ENCODE measurements at places on chromosomes 5 and 9.

DNA sequence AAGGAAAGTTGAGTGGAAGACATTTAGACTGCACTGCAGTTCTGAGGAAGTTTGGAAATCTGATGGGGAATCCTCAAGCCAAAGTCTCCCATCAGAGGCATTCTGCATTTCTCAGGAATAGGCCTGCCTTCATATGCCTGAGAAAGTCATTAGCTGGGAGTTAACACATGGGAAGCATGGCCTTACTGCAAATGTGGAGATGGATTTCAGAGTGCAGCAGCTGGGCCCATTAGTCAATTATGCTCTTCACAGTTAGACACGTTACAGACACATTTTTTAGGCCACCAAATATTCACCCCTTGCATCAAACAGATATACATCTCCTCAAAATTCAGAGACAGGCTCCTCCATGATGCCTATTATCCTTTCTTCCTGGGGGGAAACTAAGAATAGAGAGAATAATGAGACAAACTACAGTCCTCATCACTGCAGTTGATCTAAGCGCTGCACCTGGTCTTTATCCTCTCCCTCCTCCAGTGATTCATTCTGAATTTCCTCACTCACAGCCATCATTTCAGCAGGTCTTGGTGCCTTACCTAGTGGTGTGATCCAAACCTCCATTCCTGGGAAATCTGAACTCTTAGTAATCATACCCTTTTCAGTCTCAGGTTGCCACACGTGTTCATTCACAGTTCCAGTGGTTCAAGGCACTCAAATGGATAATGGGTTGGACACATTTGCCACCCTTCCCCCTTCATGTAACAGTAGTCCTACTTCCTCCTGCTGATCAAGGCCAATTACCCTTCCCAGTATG lies 47.9 kb upstream of the PPP2CA start:
- DNase-seq, result no peak

GRCh38 chr5:116858705-116859333 lies 284.2 kb upstream of the SEMA6A start:
- DNase-seq, result no peak

DNA sequence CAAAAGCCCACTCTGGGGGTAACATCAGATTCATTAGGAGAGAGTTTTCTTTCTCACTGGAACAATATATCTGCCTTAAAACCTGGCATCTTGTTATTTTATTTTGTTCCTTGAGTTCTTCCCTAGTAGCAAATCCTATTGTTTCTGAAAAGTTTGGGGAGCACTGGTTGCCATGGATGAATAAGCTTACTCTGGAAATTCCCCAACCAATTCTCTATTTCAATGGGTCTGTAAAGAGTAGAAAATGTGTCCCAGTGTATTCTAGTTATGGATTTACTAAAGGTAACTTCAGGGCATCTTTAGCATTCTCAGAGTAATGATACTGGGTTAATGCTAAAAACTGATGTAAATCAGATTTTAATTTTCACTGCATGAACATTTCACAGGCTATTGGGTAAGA lies 94.2 kb upstream of the S1PR3 start:
- DNase-seq, result no peak

DNA sequence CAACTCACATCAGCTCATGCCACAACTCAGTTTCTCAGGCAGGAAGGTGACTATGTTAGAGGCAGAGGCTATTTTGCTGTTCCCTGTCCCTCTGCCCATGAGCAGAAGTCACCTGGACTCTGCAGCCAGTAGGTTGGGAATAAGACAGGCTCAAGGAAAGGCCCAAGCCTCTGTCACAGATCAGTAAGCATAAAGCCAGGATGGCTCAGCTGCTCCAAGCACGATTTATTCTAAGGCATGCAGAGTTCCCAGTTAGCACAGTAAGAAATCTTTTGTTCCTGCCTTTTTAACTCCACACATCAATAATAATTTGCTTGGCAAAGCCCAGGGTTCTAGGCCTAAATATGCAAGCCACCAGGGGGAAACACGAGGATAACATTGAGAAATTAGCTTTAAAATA lies 249.0 kb upstream of the ADRA1B start:
- DNase-seq, result no peak

DNA sequence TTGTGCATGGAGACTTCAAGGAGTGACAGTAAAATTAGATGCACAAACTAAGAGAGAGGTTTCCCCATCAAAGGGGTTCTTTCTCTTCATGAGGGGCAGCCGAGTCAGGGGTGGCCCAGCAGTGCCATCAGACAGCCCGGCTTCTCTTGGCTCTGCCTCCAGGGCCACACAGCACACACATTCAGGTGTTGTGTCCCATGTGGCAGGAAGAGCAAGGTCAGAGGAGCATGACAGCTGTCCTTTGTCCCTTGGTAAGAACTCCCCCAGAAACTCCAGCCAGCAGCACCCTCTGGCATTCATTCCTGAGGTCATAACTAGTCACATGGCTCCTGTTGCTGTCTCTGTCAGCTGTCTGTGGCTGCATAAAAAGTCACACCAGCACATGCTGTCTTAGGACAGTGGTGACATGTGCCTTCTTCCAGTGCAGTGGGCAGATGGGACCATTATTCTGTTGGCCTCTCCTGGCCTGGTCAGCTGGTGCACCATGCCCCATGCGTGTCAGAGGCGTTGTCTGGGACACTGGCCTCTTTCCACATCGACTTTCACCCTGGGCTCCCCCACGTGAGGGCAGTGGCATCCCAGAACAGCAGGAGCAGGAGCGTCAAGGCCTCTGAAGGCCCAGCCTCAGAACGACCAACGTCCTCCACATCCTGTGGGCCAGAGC lies 78.4 kb upstream of the OTULINL start:
- DNase-seq, result no peak

Measured in mucosa of descending colon (tissue), 3 donors.